ENCODE measurements at places on chromosomes 2 and 18.
A peak's percentile ranks its signal among the peaks of the same experiment; 100 is the strongest.

- no peak for DNase-seq
Measured at GRCh38 chr18:62128157-62128556, 58.7 kb downstream of the PIGN start.

GRCh38 chr18:31609886-31610285, 18.2 kb downstream of the TTR start:
- no peak for DNase-seq

DNA sequence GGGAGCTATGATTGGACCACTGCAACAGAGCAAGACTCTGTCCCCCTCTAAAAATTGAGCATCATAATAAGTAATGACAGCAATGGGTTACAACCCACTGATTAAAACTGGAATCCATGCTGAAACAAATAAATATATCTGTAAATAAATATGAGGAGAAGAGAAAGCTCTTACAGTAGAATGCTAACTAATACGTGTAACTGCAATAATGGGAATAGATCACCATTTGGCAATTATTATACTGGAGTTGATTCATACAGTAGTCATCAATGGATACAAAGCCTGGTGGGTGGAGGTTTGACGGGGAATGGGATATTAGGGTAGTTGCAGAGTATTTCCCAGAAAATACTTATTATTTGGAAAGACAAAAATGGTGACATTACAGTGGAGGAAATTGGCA, 6.1 kb upstream of the INO80B start:
- DNase-seq: no peak

- peak; percentile 28 for DNase-seq
Measured at GRCh38 chr2:60366135-60366712, 187.2 kb downstream of the BCL11A start.

GRCh38 chr18:58263055-58263957, 219.3 kb downstream of the NEDD4L start:
- peak; percentile 8 for DNase-seq

Measured in inflammatory macrophage (primary cell).